Thyroid gland (tissue), 4 donors: ENCODE measurements at places on chromosomes 7 and 10.

DNA sequence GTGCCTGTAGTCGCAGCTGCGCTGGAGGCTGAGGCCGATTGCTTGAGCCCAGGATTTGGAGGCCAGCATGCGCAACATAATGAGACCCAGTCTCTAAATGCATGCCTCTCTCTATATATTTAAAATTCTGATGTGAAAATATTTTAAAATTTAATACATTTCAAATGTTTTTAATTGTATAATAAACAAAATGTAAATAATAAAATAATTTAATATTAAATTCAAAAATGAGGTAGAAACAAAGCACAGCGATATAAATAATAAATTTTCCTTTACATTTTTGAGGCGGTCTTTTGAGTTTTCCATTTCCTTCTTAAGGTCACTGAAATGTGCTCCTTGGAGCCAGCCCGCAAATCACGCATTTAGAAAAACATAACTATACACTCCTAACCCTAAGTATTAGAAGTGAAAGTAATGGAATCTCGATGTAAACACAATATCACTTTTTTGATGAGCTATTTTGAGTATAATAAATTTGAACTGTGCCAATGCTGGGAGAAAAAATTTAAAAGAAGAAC, 523 bp upstream of the CDK1 start:
- no peak for DNase-seq

- DNase-seq: peak; percentile 76
Observed at GRCh38 chr10:29811751-29812427, 177.1 kb upstream of the SVIL start.

DNA sequence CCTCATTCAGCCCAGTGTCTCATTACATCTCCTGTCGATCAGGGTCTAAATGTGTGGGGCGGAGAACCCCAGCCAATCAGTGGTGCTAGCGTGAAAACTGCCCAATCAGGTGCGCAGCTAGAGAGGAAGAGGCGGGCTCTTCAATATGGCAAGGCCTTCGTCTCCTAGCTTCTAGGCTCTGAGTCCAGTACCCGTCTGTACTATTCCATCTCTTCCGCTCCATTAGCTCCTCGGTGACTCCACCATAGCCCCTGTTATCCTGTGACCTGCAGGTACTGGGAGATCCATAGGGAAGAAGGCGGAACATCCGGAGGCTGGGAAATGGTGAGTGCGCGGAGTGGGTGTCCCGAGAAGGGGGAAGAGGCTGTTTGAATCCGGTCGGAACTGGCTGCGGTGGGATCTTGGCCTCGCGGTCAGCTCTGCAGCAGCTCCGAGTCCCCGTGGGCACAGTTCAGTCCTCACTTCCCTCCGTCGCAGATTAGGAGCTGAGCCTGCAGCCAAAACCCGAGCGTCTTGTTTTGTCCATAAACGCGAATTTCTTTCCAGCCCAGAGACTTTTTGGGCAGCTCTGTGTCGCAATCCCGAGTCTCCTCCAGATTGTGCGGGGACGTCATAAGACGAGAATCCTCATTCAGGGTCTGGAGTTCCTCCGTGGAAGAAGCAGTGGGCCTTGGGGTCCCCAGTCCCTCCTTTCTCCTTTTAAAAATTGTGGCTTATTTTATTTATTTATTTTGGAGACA, at the start of gene ZNF727:
TSS of gene ZNF727 (plus strand) at position 134 of the 740 bp plus-strand sequence. CDS start at position 322, 188 bp downstream.
- DNase-seq: peak; percentile 71

- DNase-seq: no peak
Observed at GRCh38 chr10:60374836-60375235, 14.8 kb downstream of the ANK3 start.

DNA sequence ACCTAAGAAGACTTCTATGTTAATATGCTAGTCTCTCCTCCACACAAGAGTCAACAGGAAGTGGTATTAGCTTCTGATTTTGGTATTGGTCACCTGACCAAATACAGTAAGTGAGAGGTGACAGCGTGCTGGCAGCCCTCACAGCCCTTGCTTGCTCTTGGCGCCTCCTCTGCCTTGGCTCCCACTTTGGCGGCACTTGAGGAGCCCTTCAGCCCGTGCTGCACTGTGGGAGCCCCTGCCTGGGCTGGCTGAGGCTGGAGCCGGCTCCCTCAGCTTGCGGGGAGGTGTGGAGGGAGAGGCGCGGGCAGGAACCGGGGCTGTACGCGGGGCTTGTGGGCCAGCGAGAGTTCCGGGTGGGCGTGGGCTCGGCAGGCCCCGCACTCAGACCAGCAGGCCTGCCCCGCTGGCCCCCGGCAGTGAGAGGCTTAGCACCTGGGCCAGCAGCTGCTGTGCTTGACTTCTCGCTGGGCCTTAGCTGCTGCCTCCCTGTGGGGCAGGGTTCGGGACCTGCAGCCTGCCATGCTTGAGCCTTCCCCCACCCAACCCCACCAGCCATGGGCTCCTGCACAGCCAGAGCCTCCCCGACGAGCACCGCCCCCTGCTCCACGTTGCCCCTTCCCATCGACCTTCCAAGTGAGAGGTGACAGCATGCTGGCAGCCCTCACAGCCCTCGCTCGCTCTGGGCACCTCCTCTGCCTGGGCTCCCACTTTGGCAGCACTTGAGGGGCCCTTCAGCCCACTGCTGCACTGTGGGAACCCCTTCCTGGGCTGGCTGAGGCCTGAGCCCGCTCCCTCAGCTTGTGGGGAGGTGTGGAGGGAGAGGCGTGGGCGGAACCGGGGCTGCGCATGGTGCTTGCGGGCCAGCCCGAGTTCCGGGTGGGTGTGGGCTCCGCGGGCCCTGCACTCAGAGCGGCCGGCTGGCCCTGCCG, 4.2 kb upstream of the ACSL5 start:
- DNase-seq: no peak

DNA sequence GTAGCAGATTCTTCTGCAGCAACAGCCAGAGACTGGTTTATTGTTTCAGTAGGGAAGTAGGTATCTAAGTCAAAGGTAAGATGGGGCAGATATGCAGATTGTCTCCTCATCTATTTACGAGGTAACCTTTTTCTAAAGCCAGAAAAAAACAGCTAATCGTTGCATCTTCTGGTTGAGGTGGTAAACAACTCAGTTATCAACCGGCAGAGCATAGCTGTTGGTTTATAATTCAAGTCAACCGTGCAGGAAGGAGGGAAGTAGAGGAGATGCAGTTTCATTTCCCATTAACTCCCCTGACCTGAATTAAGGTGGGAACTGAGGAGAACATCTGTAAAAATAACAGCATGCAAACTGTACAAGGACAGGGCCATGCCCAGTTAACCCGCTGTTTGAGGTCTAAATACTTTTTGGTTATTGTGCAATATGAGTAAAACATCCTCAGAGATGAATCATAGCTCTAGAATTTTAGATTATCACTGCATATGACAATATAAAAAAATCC, 156.5 kb upstream of the ITGB1 start:
- no peak for DNase-seq

GRCh38 chr7:69843653-69844052, 245.4 kb downstream of the AUTS2 start:
- no peak for DNase-seq
